ENCODE measurements at places on chromosomes 6 and 20. TPM values are rescaled to one million over a fixed set of nuclear protein-coding genes. Genes with fewer than 3 reads are reported as not detected.

Gene WTAP
- 129 TPM for total RNA-seq

Gene FAM83C
- total RNA-seq: not detected

Gene MRPL14
- 57.6 TPM for total RNA-seq

Gene IL17A
- total RNA-seq: not detected

Gene FUT9
- not detected for total RNA-seq

Gene CST11
- total RNA-seq: not detected

Gene NECAB3
- total RNA-seq: 29.5 TPM

Gene SCAND1
- 78.7 TPM for total RNA-seq

Gene FAM217A
- total RNA-seq: not detected

Gene KIF25
- not detected for total RNA-seq

Gene METTL24
- 0.44 TPM for total RNA-seq

Gene TUBB2B
- total RNA-seq: 4.1 TPM

Gene SULF2
- total RNA-seq: 0.29 TPM

Gene MAS1L
- not detected for total RNA-seq

Gene TRIM31
- total RNA-seq: not detected

Gene EPPIN
- not detected for total RNA-seq

Gene TCF15
- not detected for total RNA-seq

Gene CFAP206
- 0.50 TPM for total RNA-seq

Gene RIPOR2
- total RNA-seq: 0.83 TPM

Gene TTK
- 38.5 TPM for total RNA-seq

Gene STMND1
- total RNA-seq: not detected

Gene OR2B6
- total RNA-seq: not detected

Gene MEI4
- total RNA-seq: not detected

Gene SLC17A3
- total RNA-seq: not detected

Gene RBM12
- total RNA-seq: 43.8 TPM

Gene ADGB
- total RNA-seq: not detected

Gene GSTA3
- total RNA-seq: not detected

Gene HDGFL1
- not detected for total RNA-seq

Gene CCR6
- not detected for total RNA-seq

Gene KIF3B
- 38.5 TPM for total RNA-seq

Gene AK9
- total RNA-seq: 5.0 TPM

Gene ZC3H12D
- total RNA-seq: 0.15 TPM

Gene CSNK2B
- total RNA-seq: 112 TPM

Gene ANGPT4
- total RNA-seq: not detected

Gene ZSCAN31
- total RNA-seq: 38.3 TPM

Gene ZNF165
- total RNA-seq: 0.29 TPM

Gene TRIM15
- not detected for total RNA-seq

Gene MMP24
- total RNA-seq: 0.29 TPM

Gene CLPSL1
- not detected for total RNA-seq

Gene SIRPA
- 26.5 TPM for total RNA-seq

Measured in smooth muscle cell of trachea (primary cell).